ENCODE measurements at places on chromosomes 2 and 18.

GRCh38 chr2:219459460-219460311 is 25.0 kb downstream of the SPEG start:
- peak; percentile 58 for DNase-seq

- no peak for DNase-seq
Measured at GRCh38 chr2:200317975-200318374, 11.5 kb downstream of the SPATS2L start.

DNA sequence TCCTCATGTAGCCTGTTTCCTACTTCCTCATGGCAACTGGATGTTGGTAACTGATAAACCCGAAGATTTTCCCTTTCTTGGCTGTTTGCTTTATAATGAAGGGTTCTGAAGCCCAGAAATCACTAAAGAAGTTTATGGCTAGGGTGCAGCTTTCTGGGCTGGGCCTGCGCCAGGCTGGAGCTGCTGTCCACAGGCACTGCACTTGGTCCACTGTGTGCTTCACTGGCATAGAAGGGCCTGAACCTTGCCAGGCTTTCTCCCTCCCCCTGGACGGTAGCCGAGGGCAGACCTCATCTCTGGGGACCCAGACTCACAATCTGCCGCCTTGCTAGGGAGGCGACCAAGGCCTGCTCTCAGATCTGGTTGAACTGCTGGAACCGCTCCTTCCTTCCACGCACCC is 133.3 kb upstream of the SPRED2 start:
- no peak for DNase-seq

DNA sequence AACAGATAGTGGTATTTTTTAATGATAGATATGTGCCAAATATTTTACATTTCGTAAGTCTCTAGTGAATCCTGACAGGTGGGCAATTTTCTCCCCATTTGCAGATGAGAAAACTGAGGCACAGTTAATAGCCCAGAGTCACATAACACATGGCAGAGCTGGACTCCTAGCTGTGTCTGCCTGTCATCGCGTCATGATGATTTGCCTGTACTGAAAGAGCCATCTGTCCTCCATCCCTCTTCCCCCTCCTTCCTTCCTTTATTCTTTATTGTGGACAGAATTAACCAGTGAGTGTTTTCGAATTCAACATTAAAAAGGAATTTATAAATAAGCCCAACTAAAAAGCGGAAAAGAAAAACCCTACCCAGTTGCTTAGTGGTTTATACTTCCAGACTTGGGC is 3.2 kb downstream of the DNAJB2 start:
- DNase-seq, result no peak

DNA sequence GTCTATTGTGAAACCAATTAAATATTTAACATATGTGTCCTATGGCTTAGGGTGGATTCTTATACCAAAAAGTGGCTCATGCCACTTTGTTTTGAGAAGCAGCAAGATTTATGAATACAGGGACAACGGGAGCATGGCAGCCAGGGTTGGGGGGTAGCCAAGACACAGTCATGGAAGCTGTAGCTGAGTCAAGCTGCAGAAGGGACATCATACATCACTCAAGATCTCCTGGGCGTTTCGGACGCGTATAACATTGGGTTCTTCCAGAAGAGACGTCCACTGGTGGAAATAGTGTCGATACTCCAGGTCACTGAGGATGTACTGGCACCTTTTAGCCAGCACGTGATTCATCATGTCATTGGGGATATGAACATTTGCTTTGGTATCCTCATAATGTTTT is 152.7 kb downstream of the RIF1 start:
- DNase-seq, result no peak

DNA sequence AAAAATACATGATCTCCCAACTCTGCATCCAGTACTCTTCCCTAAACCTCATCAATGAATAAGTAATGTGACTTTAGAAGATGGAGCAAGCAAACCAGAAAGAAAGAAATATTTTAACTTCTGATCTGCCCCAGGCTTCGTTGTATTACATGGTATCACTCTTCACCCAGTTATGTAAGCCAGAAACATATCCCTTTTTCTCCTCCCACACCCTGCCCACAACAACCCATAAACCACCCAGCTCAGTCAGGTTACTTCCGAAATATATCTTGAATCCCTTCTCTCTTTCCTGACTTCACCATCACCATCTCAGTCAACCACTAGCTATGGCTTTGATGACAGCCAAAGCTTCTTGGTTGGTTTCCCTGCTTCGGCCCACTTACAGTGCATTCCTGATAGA is 295.8 kb upstream of the PARD3B start:
- DNase-seq, result no peak
